Fibroblast of the conjunctiva (primary cell): ENCODE measurements at places on chromosomes 16 and 17.

DNA sequence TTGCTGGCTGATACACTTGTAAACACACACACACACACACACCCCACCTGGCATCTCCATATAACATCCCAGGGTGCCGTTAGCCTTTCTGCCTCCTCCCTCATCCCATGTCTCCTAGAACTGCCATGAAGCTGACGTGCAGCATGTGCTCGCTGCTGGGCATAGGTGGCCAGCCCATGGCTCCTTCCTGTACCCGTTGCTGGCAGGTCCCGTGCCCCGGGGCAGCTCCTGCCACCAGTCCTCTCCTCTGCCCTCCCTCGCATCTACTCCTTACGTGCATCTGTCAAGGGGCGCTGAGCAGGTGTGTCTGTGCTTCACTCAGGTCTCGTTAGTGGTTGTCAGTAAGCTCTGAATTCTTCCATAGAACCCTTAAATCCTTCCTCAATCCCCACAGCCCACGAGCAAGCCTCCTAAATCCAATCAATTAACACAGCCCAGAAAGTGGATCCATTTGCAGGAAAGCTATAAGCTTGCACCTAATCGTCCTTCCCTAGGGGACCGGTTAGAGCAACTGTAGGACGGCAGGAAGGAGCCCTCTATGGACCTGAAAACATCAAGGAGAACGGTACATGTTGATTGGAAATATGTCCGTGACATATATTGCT lies 218.1 kb upstream of the FOXF1 start:
- no peak for DNase-seq

DNA sequence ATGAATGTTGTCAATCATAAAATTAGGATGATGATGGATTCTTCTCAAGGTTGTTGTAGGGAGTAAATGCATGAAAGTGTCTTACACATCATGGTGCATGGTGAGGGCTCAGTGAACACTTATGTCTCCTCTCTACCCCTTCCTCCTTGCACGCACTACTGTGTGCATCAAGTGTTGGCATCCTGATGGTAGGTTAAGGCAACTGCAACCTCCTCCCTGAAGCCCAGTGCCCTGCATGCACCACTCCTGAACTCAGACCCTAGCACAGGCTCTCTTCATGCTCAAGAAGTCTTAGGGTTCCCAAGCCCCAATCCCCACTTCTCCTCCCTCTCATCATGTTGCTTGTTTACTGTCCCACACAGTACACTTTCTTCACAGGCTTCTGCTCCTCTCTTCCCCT lies 105.8 kb upstream of the DNAH9 start:
- DNase-seq = no peak

DNA sequence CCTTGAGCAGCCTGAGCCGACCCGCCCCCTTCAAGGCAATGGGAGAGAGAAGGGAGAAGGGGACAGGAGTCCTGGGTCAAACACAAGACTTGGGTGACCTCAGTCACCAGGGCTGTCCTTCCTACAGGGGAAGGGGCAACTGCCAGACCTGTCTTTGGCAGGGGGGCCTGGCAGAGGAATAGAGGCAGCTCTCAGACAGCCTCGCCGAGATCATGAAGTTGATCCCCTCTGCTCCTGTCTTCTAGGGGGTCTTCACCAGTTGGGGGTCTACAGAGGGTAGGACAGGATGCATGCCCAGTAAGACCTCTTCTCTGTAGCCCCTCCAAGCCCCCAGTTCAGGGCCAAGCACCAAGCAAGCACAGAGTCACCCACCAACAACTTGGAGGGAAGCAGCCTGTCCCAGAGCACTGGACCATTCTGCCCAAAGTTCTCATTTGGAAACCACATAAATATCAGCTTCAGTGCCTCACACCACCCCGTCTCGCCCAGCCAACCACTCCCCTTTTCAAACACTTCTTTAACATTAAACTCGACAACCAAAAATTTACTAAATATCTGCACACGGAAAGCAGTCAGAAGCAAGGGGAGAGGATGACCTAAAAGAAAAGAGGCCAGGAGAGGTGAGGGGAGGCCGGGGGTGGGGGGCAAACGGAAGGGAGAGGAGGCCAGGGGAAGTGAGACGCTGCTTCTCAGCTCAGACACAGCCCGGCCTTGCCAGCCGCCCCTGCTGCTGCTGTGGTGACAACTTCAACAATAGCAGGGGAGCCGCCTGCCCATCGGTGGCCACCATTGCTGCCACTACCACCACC lies 7.7 kb downstream of the DOK4 start:
- no peak for DNase-seq

- peak; percentile 88 for DNase-seq
Observed at GRCh38 chr17:50550661-50551432, 3.9 kb downstream of the SPATA20 start.

DNA sequence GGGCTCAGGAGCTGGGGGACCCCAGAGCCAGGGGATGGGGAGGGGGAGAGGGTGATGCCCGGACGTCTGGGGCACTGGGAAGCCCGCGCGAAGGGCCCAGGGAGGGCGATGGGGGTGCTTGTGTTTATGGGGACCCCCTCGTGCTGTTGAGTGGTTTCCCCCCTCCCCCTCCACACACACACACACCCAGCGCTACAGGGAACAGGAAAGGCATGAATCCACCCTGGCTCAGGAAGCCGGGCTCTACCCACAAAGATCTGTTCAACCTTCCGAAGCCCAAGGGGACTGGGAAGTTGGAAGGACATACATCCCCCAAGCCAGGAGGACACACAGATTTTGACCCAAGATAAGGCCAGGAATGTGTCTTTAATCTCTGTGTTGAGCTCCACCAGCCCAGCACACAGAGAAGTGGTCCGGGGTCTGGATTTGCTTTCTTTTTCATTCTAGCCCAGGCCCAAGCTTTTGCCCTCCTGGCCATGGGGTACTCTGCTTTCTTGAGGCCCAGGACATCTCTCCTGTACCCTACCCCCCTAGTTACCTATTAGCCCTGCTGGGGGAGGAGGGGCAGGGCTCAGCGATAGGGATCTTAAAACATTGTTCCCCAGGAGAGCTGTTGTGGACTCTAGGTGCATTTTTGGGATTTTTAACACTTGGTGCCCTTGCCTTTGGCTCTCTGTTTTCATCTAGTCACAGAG lies 1.2 kb downstream of the UBALD2 start:
- no peak for DNase-seq

- no peak for DNase-seq
Observed at GRCh38 chr16:85187886-85188285, 75.6 kb upstream of the CIBAR2 start.

DNA sequence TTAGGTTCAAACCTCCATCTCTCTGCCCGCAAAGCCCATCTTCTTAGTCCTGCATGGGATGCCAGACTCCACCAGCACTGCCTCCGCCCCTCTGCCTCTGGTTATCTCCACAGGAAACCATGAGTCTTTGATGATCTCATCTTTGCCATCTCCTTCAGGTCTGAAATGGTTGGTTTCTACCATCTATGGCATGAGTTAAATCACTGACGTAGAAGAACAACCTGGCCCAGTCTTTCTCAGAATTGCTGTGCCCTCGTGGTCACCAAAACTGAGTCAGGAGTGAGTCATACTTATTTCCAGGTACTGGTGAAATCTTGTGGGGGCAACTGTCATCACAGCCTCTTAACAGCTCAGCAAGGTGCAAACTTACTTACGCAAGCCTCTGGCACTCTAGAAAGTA lies 468.7 kb upstream of the C16orf82 start:
- no peak for DNase-seq

- DNase-seq = no peak
Observed at GRCh38 chr17:50758524-50758923, 8.8 kb downstream of the ANKRD40CL start.

DNA sequence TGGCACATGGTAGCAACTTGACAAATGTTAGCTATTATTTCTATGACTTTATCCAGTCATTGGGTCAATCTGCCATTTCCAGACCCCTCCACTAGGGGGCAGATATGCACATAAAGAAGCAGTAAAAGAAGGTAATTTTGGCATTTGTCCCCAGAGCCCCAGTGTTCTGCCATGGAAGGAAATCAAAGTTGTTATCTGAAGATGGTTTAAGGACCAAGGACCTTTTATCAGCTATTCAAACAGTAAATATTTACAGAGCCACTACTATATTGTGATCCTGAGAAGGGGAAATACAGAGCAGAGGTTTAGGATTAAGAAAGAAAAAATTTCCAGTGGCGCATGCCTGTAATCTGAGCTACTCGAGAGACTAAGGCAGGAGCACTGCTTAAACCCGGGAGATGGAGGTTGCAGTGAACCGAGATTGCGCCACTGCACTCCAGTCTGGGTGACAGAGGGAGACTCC lies 20.0 kb downstream of the TRAF4 start:
- DNase-seq = peak; percentile 74

- DNase-seq = no peak
Observed at GRCh38 chr16:52727849-52728248, 180.9 kb upstream of the TOX3 start.

DNA sequence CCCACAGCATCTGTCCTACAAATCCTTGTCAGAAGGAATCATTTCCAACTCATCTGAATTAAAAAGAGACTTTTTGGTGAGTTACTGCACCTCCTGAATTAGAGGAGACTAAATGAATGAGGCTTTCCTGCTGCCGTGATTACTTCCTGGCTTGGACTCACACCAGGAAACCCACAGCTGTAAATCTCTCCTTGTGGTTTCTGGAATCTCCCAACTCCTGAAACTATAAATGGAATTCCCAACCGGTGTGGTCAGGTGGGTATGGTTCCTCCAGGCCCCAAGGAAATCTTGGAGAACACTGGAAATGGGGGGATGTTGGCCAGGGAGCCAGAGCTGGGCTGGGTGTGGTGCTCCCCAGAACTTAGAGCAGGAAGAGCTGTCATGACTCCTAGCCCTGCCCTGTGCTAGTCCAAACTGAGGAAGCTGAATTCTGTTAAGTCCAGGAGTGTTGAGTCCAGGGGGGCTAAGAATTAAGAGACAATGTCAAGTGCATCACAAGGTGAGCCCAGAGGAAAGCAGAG lies 216.4 kb downstream of the GSG1L start:
- DNase-seq = no peak
